ENCODE measurements at places on chromosomes 3 and 15.

DNA sequence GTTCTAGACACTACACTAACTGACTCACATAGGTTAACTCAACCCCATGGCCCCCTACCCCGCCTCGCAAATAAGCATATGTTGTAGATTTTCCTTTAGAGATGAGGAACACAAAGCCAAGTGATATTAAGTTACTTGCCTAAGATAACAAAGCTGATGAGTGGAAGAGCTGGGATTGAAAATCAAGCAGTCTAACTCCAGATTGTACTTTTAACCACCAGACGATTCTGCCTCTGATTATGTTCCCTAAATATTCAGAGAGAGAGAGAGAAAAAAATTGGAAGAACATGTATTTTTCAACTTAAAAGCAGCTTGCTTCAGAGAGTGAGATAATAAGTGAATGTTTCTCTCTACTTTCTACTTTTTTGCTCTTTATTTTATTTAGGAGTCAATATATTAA lies 66.9 kb upstream of the THBS1 start:
- DNase-seq, result no peak

DNA sequence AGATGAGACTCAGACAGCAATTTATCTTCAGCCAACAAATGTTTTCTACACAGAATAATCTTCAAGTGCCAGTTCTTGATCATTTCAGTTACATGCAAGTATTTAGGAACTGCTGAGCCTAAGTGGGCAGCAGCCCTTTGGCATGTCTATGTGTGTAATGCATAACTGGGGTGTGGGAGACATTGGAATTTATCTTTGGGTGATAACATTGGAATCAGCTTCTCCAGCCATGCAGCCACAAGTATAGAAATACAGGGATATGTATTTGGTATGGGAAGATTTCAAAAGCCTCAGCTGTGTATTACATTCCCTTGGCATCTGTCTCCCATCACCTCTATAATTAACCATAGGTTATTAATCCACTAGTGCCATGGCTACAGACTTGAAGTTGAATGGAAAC lies 63.4 kb upstream of the FOXP1 start:
- DNase-seq, result no peak

DNA sequence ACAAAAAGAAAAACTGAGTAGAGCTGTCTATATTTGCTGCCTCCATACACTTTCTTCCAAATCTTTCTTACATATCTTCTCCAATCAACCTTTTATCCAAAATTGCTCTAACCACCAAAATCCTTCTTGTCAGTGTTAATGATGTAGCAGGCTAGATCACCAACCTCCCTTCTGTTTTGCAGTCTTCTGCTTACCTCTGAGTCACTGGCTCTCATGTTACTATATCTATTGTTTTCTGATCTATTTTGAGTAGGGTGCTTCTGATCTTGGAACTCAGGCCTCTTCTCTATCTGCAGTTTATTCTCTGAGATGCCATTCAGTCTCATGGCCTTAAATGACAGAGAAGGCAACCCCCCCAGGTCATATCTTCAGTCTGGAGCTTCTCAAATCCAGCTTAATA lies 26.3 kb upstream of the AADAC start:
- no peak for DNase-seq

DNA sequence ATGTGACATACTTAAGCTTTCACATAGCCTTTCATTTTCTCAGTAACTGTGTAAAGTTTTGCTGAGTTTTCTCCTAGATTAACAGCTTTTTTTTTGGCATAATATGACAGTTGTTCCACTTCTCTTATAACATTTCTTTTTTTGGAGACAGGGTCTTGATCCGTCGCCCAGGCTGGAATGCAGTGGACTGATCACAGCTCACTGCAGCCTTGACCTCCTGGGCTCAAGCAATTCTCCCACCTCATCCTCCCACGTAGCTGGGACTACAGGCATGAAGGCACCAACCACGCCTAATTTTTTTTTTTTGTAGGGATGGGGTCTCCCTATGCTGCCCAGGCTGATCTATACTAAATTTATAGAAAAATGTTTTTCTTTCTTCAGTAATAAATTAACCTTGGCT lies 30.1 kb downstream of the DLG1 start:
- no peak for DNase-seq

DNA sequence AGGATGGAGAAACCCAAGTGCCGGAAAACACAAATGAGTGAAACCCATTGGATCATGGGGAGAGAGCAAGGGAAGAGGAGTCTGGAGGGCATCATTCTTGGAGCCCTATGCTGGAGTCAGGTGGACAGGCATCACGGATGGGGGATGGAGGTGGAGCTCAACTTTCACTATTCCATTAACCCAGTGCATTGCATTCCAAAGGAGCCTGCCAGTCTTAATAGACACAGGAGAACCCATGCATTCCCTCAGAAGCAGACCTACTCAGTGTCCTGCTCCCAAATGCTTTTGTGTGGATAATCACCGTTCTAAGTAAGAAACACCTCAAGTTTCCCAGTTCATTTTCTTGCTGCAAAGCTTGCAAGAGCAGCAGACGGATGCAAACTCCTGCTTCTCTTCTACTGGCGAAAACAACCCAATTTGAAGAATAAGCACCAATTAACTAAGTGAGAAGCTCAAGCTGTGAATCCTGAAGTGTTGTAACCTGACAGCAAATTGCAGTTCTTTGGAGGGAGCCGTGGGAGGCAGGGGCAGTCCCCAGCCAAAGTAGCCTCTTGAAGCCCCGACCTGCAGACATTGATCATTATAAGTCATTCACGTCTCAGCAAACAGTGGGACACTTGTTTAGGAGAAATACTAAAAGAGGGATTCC lies 25.3 kb downstream of the SEMA5B start:
- no peak for DNase-seq

DNA sequence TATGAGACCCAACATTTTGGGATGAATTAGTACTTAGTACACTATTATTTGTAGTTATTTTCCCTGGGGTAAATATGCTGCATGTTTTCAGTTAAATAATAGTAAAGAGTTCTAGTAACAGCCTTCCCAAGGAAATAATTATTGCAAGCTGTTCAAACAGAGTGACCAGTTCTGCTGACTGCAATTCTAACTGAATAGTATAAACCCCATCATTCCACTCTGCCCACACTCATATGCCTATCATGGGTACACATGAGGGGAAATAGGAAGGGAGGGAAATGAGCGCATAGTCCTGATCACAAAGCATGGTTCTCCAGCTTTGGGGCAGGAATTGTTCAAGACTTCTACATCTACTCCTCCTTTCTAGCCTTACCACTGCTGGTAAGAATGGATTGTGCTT lies 18.7 kb downstream of the UQCC5 start:
- no peak for DNase-seq

DNA sequence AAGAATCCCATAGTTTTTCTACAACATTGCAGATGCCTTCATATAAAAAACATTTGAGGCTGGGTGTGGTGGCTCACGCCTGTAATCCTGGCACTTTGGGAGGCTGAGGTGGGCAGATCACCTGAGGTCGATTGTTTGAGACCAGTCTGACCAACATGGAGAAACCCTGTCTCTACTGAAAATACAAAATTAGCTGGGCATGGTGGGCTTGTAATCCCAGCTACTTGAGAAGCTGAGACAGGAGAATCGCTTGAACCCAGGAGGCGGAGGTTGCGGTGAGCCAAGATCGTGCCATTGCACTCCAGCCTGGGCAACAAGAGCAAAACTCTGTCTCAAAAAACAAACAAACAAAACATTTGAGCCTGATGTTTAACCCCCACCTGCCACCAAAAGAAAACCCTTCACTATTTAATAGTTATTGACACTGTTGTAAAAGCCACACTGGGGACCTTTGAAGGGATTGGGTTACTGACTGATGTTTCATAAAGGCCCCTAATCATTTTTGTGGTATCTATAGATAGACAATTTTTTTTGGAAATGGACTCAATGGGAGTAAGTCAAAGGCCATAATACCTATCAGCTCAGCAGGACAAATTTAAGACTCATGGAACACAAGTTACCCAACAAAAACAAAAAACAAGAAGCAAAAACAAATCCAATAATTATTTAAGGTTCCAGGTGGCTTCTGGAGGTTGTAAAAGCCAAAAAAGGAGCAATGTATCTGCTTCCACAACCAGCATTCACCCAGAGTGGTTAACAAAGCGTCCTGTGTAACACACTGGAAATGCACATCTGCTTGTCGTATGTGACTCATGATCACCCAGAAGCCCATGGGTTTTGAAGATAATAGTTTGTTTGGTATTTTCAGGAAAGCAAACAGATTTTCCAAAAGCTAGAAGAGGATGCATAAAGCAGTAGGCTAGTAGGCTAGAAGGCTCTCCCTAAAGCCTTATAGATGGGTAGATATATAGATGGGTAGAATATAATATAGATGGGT lies 41.2 kb downstream of the CDCP1 start:
- DNase-seq, result no peak

DNA sequence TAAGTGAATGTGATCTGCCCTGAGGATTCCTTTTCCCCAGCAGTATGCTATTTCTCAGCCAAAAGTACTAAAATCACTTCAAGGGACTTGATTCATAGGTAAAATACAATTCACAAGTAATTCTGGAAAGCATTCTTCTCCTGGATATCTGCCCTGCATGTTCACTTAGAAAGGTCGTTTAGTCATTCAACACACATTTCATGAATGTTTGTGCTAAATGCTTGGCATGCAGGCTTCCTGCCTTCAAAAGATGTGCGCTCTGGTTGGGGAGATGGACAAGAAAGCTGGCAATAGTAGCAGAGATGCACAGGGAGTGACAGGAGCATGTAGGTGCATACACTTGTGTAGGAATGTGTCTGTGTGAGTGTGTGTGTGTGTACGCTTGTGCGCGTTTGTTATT lies 360.7 kb downstream of the PTPRG start:
- DNase-seq, result no peak

DNA sequence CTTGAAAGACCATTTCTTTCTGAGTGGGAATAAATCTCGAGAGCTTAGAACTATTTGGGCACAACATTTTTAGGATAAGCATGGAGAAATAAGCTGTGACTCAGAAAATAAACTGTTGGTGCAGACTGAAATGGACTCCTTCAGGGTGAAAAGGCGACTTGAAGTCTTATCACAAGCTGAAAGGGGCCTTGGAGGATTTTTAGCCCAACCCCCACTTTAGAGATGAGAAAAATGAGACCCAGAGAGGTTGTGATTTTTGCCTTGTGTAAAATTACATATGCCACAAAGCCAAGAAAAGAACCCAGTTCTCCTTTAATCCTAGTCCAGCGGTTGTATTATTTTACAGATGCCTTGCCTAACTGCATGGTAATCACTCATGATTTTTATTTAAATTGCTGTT lies 1.5 kb downstream of the ATP1B3 start:
- DNase-seq, result no peak

- no peak for DNase-seq
Observed at GRCh38 chr3:187295316-187296034, 3.9 kb upstream of the MASP1 start.

GRCh38 chr15:26129852-26130251 lies 266.7 kb upstream of the ATP10A start:
- DNase-seq, result no peak

GRCh38 chr3:37688756-37689155 lies 172.9 kb upstream of the CTDSPL start:
- DNase-seq, result no peak

GRCh38 chr3:4754180-4755086 lies 224.8 kb upstream of the BHLHE40 start:
- no peak for DNase-seq

DNA sequence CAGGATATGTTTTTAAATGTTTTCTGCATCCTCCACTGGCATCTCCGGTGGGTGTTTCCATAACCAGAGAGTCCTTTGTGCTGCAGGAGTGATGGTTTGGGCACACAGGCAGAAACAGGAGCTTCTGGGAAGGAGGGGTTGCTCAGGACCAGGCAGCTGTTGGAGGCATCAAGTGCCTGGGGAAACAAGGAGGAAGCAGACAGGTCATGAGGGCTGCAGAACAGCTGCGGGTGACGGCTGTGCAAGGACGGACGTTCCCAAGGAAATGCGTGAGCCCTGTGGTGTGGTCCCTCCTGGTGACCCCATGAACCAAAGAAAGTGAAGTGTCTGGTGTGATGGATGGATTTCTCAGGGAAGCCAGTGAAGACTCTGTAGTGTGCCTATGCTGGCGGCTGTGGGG lies 61.2 kb upstream of the TNFAIP8L3 start:
- no peak for DNase-seq

GRCh38 chr15:73684581-73685455 lies 635 bp downstream of the CD276 start:
- no peak for DNase-seq

DNA sequence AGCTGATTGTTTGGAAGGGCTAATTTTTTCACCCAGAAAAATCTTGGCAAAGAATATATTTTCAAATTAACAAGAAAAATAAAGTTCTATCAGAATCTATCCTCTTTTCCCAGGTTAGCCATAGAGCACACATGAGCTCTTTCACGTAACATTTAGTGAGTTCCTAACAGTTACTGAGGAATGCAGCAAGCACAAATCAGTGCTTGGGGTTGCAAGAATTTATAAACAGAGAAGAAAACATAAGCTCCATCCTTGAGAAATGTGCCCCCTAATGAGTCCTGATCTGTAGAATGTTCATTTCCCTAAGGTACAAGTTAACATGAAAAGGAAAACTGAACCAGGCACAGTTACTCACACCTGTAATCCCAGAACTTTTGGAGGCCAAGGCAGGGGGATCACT lies 13.9 kb downstream of the EOGT start:
- DNase-seq, result no peak

DNA sequence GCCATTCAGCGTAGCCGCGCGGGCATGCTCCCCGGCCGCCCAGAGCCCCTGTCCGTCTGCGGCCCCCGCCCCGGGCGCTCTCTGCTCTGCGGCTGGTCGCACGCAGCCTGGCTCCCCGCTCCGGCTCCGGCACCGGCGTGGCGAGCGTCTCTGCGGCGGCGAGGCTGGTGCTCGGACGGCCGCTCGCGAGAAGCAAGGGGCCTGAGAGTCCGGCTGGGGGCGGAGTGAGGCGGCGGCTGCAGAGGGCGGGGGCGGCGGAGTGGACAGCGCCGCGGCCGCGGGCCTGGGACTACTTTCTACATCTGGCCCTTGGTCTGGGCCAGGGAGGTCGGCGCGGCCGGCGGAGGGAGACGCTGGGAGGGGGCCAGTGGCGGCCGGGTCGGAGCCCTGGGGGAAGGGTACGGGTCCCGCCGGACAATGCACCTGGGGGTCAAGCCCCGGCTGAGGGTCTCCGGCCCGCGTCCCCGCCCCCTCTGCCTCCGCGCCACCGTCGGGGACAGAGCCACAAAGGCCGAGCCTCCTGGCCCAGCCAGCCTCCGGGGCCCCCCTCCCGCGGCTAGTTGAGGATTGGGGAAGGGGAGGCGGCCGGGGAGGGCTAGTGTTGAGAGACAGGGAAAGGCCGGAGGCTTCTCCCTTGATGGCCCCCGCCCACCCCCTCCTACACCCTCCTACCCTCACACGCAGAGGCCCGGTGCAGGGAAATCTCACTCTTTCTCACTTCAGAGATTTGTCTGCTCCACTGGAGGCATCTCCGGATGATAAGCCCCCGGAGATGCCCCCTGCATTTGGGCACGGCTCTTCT lies at the start of gene PRTG:
Gene PRTG, minus strand, starts transcription at position 226 of the 802 bp plus-strand sequence. Its CDS starts 221 bp downstream, at position 5.
- no peak for DNase-seq

DNA sequence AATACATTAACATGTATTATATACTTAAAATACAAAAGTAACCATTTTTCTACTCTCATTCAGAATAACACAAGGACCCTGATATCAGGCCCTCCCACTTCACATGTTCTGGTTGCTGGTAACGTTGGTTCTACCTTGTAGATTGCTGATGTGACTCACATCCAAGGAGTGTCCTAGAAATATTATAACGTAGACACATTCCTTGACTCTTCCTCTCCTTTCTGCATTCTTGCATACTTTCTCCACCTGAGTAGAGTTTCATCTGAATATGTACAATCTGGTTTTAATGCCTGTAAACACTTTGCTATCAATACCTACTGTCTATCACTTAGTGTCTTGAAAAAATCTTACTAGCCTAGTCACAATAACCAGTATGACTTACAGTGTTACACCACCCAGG lies 35.0 kb upstream of the NEDD4 start:
- DNase-seq, result no peak

- DNase-seq, result no peak
Observed at GRCh38 chr15:80317389-80318182, 65.6 kb upstream of the CTXND1 start.

All from C1 segment of cervical spinal cord (tissue), 14 donors.